ELF-1 (cell line): ENCODE measurements at places on chromosomes 1 and 21.

- DNase-seq: no peak
These were observed 173.0 kb downstream of the ADGRL4 start for GRCh38 chr1:78833491-78833890.

GRCh38 chr1:94596260-94596659 is 54.7 kb upstream of the F3 start:
- no peak for DNase-seq

GRCh38 chr1:3454811-3455618 is 550 bp downstream of the ARHGEF16 start:
- DNase-seq: peak; percentile 53

DNA sequence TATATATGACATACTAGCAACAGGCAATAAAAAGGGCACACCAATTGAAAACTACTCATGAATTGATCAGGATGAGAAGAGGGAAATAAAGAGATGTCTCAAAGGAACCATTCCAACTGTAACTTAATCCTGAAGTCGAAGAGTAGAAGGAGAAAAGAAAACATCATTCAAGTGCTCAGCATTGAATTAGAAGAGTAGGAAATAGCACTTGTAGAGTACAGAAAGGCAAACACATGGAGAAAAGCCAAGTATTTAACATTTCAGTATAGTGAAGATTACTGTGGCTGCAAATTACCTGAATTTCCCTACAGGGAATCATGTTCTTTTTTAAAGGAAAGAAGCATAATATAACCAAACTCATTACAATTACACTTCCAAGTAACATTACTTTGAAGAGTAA is 205.0 kb downstream of the KCTD3 start:
- DNase-seq: no peak

DNA sequence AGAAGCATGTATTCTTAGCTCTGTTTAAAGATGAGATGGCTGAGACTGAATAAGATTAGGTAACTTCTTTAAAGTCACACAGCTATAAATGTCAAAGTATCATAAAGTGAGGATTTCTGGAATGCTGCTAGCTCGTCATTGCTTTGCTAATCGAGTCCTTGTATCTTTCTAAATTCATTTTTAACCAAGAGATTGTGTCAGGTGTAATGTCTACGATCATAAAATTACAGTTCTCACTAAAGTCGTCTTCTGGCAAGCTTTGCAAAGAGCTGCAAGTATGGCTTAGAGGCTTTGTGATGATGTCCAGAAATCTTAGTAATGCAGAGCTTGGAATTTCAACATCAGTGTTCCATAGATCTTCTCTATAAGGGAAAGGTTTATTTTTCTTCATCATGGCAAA is 569.8 kb downstream of the LMO4 start:
- no peak for DNase-seq

DNA sequence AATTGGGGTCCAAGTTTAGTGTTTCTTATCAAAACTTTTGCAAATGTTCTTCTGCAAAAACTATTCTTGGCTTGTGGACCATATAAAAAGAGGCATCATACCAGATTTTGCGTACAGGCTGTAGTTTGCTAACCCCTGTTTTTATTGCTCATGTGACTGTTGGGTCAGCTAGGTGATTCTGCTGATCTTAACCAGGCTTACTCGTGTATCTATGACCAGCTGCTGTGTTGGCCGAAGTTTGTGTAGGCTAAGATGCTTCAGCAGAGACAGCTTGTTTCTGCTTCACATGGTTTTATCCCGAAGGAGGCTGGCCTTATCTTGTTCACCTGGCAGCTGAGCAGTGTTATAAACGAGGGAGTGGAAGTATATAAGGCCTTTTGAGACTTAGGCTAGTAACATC is 38.2 kb downstream of the POU2F1 start:
- DNase-seq: no peak

GRCh38 chr21:35485364-35485763 is 436.3 kb upstream of the RUNX1 start:
- DNase-seq: no peak

- no peak for DNase-seq
These were observed 994 bp upstream of the LAMTOR5 start for GRCh38 chr1:110408488-110408887.

GRCh38 chr1:90919900-90920299 is 101.9 kb downstream of the ZNF644 start:
- DNase-seq: no peak

- DNase-seq: no peak
These were observed 11.6 kb upstream of the SESN2 start for GRCh38 chr1:28247612-28248272.

DNA sequence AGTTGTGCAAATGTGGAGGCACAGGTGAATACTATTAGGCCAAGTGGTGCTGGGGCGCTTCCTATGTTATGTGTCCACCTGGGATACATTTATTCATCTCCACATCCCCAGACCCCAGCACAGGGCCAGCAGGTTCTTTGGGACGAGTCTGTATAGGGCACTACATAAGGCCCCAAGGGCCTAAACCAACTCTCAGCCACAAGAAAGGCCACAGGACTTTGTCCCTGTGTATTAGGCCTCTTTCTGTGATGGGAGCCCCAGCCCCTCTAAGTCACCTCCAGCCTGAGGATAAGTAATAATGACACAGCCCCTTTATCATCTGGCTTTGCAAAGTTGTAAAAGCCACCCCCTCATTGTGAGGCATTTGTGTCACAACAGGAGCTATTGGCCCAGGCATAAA is 79.2 kb upstream of the CD1D start:
- DNase-seq: no peak

- peak; percentile 12 for DNase-seq
These were observed 41.3 kb upstream of the KCNE1 start for GRCh38 chr21:34553151-34553952.

GRCh38 chr1:21725748-21726392 is 56.7 kb upstream of the RAP1GAP start:
- DNase-seq: peak; percentile 7

- DNase-seq: peak; percentile 96
These were observed 147.6 kb upstream of the CAMK1G start for GRCh38 chr1:209435654-209436566.

DNA sequence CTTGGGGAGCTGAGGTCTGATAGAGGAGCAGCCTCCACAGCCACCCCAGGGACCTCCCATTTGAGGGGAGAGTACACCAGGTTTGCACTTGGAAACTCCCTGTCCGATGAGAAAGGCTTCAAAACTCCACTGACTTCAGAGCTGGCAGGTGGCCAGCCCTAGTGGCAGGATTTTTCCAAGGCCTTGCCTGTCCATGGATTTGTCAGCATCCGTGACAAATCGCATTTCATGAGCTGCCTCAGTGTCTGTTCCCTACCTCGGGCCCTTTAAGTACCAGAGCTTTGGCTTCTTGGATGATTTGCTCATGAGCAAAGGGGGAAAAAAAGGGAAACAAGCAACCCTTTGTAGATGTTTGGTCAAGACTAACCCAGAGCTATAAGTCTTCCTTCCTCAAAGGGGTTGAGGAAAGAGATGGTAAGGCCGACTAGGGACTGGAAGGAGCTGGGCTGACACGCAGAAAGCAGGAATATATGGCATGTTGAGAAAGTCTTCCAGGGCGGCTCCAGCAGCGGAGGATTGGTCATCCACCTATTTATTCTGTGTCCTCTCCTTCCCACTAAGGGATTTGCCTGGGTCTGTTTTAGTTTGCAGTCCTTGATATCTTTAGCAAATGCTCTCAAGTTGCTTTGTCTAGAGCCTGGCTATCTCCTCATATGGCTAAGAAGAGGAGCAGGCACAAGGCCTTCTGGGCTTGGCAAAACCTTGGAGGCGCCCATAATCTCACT is 2.7 kb upstream of the HSPG2 start:
- DNase-seq: no peak

GRCh38 chr1:192954705-192955265 is 104.4 kb downstream of the UCHL5 start:
- DNase-seq: no peak

DNA sequence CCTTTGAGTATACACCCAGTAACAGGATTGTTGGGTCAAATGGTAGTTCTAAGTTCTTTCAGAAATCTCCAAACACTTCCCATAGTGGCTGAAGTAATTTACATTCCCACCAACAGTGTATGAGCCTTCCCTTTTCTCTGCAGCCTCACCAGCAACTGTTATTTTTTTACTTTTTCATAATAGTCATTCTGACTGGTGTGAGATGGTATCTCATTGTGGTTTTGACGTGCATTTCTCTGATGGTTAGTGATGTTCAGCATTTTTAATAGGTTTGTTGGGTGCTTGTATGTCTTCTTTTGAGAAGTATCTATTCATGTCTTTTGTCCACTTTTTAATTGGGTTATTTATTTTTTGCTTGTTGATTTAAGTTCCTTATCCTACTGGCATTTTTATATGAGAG is 26.4 kb upstream of the LAMC1 start:
- no peak for DNase-seq

- no peak for DNase-seq
These were observed 7.4 kb downstream of the IFNAR1 start for GRCh38 chr21:33332143-33332542.

DNA sequence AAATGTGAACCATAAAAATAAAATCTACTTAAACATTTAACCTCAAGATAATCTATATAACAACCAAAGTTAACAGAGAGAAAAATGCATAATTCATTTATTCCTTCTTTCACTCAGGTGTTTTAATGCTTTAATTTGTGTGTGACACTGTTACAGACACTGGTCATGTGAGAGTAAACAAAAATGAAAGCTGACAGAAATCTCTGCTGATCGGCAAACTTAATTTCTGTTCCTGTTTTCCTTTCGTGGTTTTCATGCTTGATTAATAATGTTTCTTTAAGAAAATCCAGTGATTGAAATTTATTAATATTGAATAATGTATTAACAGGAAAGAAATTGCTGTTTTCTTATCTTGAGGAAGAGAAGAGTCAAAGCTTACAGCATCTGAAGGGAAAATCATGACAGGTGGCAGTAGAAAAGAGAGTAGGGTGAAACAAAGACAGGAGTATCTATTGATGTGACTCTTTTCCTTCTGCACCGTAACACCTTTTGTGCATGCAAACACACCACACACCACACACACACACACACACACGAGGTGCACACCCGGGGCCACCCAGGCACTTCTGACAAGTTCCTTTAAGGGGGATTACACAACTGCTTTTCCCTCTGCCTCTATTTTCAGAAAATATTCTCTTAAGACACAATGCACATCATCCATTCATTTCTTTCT is 1.6 kb downstream of the OR2AK2 start:
- no peak for DNase-seq

DNA sequence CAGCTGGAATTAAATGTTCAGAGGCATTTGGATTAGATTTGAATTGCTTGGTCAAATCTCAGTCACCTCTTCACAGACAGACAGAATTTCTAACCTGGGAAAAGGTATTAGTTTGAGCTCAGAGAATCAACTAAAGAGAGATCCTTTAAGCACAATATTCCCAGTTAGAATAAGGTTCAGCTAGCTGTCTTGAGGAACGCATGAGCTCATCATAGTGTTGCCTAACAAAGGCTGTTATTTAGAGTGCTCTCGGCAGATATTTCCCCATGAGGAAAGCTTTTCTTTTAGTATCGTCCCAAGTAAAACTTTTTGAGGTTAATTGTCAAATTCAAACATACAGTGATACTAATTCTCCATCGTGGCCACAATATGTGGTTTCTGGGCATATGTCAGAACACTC is 269.9 kb downstream of the HLX start:
- DNase-seq: no peak

DNA sequence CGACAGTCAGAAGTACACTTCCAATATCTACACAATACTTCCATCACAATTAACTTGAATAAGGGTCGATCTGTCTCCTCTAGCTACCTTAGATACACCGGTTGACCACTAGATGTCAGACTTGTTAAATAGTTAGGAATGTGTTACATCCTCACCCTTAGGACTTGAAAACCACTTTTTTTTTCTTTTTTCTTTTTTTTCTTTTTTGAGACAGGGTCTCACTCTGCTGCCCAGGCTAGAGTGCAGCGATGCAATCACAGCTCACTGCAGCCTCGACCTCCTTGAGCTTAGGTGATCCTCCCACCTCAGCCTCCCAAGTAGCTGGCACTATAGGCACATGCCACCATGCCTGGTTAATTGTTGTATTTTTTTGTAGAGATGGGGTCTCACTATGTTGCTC is 120.4 kb upstream of the GREM2 start:
- no peak for DNase-seq

DNA sequence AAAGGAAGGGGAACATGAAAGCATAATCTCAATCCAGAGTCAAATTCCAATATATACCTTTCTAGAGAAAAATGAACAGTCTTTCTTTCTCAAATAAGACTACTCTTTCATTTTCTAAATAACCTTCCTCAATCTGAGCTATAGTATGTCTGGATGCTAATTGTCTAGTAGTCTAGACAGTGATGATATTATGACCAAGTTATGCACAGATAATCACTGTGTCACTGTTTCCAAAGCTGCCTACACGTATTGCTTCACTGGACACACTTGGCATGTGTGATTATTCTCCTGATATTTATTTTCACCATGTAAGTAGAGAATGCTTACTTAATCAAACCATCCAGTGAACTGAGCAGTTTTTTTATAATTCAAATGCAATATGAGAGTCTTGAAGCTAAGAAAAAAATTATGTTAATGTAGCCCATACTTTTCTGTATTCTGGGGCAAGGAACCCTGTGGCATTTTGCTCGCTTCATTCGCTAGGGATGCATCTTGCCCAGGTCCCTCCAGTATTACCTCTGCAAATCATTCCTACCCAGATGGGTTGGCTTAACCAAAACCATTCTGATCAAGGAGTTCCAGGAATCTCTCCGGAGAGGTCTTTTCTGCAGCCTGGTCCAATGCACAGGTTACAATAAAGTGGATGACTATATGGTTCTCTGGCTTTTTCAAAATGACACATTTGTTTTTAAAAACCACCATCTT is 303.1 kb upstream of the RUNX1 start:
- DNase-seq: no peak

GRCh38 chr1:221786647-221787046 is 44.8 kb upstream of the DUSP10 start:
- DNase-seq: no peak

DNA sequence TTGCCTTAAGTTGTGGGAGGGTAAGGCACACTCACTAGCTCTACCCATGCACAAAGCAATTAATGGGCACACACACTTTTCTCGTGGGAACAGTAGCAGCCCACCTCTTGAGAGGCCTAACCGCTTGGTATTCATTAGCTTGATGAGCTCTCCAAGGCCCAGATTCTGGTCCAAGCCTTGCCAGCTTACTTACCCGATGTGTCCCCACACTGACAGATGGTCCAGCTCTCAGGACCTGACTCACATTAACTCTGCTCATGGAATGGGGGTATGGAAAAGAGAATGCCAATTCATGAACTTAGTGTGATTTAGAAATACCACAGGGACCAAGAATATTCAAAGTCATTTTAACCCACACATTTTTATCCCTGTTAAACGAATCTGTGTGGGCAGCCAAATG is 106.8 kb upstream of the CACHD1 start:
- DNase-seq: no peak

GRCh38 chr1:98404866-98405265 is 256.7 kb upstream of the SNX7 start:
- no peak for DNase-seq

- DNase-seq: no peak
These were observed 22.4 kb downstream of the CASQ2 start for GRCh38 chr1:115746021-115746690.

DNA sequence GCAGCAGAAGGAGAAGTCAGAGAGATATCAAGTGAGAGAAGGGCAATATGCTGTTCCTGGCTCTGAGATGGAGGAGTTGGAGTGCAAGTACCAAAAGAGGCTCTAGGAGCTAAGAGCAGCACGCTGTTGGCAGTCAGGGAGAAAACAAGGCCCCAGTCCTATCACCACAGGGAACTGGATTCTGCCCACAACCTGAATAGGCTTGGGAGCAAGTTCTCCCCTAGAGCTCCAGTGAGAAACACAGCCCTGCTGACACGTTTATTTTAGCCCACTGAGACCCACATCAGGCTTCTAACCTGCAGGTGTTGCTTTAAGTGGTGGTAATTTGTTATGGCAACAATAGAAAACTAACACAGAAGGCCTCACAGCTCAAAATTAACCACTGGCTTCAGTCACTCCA is 31.8 kb upstream of the ZNF644 start:
- no peak for DNase-seq
